ENCODE measurements at places on chromosomes 1 and 21. TPM values are rescaled to one million over a fixed set of nuclear protein-coding genes. Genes with fewer than 3 reads are reported as not detected.

Gene OR2T11
- total RNA-seq = not detected

- DNase-seq = no peak
Measured at GRCh38 chr1:109808703-109809102, 45.0 kb upstream of the EPS8L3 start.

DNA sequence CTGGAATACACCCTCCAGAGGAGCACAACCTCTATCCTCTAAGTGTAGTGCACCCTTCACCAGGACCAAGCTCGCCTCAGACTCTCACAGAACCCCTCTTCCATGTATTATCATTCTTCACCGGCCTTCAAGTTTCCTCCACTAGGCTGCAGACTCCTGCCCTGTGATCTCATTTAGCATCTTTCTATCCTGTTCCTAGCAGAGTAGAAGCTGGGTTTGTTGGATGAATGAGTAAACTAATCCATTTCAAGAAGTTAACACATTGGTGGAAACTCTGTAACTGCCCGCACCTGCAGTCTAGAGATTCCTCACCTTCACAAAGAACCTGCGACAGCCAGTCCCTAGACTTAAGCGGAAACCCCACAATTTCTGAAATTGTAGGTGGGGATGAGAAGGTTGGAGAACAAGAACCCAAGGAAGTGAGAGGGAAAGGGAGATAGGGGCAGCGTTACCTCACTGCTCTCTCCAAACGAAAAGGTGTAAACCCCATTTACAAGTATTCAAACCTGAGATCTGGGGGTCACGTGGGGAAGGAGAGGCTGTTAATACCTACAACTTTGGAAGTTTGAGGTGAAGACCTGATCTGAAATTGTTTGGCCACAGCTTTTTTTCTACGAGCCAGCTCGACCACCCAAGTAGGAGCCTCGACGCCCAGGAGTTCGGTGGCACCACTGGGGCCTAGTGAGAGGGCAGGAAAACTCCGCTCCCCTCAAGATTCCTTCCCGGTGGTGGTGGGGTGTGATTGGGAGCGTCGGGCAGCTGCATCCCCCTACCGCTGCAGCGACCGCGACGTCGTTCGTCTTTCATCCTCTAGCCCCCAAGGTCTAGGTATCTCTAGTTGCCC lies 1.2 kb downstream of the PTPN14 start:
- DNase-seq = no peak

GRCh38 chr1:197937892-197938291 lies 20.7 kb downstream of the LHX9 start:
- DNase-seq = no peak

DNA sequence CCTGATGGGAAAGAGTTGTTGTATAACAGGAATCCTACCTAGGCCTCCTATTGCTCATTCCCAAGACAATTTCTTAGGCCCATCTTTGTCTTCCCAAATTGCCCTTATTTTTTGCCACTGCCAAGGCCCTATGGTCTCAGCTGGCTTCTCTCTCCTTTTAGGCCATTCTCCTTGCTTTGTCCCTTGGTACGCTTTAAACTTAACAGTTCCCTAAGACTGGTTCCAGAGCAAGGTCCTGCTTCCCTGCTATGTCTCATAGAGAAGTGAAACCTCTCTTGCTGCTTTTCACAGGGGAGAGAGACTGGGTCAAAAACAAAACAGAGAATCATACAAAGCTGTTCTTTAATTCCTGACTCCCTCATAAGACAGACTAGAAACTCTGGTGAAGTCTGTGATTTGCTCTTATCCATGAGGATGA lies 77.1 kb downstream of the XCL2 start:
- no peak for DNase-seq
